ENCODE measurements at places on chromosomes 6 and 20.

GRCh38 chr20:20363799-20364592, 3.9 kb upstream of the INSM1 start:
- no peak for DNase-seq

DNA sequence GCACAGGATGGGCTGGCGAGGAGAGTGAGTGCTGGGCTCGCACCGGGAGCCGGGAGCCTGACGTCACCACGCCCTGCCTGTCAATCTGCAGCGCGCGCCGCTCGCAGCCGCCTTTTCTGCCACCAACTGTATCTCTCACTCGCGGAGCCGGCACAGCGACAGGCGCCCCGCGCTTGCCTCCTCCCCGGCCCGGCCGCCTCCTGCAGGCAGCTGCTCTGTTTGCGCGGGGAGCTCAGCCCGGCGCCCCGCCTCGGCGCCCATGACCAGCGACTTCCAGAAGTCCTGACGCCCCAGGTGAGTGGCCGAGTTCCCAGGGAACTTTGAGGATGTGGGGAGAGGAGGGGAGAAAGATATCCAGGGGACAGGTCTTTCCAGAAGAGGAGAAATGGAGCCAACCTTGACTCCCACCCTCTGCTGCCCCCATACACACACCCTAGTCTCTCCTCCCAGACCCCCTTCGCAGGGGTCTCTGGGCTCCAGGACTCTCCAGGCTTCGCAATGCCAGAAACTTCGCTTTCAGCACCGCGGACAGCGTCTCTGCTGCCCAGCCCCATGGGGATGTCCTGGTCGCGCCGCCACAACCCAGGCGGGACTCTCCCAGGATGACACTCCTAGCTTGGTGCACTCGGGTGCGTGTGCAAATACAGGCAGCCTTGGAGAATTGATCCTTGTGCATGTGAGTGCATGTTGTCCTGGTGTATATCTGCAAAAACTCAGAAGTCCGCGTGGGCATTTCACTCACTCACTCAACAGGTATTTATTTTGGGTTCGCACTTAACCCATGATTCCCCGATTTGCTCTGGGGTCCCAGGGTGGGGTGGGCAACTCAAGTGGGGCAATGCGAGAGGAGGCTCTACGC, at the start of gene GPR6:
Gene GPR6 (plus strand): TSS at position 138 of the 859 bp plus-strand sequence. CDS start 802 bp downstream, outside the sequence.
- peak; percentile 14 for DNase-seq

- DNase-seq = no peak
Measured at GRCh38 chr6:155523821-155524651, 68.4 kb upstream of the NOX3 start.

DNA sequence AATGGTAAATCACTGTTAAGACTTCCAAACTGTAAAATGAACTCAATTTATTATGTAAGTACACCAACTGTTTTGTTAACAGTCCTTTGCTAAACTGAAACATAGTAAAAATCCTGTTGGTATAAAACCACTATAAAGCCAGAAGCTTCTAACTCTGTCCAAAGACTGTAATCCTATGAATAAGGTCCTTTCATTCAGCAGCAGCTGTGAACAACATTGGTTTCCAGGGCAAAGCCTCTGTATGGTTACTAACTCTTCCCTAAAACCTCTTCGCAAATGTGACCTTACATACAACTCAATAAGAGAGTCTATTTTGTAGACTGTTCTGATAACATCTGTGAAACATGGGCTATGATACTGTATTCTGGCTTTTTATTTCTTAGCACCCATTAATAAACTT, 40.1 kb downstream of the NUP153 start:
- DNase-seq = no peak

DNA sequence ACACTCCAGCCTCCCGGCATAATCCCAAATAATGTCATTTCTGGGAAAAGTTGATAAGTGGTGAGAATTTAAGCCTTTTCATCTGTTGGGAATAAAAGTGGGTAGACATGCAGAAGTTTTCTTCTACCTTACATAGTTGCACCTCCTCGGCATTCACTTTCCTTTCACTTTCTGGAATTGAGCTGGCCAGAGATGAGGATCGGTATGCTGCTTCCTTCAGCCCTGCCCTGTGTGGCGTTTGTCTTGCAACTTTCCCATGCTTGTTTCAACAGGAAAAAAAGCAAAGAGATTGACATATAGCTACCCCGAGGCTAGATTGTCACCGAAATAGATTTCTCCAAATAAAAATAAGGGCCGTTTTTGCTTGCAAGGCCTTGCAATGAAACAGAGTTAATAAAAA, 65.8 kb upstream of the JAG1 start:
- DNase-seq = no peak

DNA sequence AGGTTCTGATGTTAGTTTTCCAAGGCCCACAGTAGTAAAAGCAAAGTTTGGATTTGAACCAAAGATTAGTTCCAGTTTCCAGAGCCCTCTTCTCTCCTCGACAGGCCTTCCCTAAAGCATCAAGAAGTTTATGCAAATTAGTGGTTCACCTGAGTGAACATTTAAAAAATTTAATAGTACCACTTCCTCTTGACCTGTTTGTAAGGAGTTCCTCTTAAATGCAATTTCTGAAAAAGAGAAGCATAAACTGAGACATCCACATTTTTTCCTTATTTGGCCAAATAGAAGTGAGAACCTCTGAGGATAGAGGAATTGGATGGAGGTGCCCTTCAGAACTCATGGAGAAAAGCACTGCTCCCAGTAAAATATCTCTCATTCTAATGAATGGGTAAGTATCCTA, 1.2 kb upstream of the DSE start:
- no peak for DNase-seq

DNA sequence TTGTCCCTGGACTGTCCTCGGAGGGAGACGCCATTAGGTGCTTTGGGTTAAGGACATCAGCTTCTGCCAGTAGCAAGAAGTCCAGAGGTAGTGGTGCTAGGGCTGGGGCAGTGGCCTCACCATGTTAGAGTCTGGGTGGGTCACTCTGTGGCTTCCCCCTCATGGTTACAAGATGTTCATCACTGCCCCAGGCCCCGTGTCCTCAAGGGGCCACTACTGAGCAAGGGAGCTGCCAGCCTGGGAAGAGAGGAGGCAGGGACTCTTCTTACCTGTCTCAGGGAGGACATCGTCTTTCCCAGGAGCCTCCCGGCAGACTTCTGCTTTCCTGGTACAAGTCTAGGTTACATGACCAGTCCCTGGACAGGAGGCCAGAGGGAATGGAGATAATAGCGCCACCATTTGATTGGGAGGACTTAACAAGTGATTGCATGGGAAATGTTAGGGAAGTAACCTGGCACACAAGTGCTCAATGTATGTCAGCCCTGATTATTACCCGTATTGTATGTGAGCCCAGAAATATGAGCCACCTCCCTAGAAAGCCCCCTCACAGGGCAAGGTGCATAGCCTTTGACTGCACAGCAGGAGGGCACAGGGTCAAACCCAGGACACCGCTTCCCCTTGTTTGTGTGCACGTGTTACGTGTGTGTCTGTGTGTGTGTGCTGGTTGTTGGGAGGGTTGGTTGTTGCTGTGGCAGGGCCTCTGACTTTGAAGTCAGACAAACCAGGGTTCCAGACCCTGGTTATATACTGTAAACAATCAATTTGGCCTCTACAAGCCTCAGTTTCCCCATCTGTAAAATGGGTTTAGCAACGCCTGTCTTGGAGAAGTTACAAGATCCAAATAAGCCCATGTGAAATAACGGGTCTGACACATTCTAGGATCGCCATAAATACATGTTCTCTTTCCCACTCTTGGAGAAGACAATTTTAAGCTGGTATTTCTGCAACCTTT, 30.0 kb downstream of the SIRPA start:
- no peak for DNase-seq

DNA sequence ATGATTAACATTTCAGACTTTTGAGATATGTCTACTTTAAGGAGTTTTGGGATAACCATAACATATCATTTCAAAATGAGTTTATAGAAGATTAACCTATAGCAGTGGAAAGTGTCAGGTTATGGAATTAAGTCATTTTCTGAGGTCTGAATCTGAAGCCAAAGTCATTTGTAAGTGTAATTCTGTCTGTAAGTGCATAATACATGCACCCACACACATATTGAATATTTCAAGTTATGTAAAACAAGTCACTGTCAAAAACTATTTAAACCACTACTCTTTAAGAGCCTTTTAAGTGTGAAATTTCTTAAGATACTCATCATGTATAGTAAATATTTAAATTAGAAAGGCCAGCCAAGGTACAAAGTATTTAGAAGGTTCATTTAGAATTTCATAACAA, 115.8 kb upstream of the HMGCLL1 start:
- no peak for DNase-seq

DNA sequence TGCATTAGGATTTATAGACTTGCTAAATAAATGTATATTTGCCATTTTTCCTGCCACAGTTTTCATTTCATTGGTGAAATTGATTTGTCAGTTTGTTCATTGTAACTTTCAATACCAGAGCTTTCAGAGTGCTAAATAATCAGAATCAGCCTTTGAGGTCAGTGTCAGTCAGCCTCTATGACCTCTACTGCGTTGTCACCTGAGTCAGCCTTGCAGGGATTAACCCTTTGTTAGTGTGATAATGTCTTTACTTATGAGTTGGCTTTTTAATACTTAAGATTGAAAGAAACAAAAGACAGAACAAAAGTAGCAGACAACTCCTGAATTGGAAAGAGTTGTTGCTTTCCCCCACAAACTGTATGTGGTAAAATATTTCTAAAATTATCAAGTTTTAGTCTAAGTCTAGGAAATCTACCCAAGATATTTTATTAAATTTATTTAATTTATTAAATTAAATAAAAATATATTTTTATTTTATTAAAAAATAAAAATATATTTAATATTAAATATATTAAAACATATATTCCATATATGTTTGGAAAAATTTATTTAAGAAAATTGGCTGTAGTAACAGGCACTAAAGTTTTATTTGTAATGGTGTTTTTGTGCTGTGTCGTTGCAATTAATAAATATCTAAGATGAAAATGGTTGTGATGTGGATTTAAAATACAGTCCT, 125.2 kb downstream of the AFG1L start:
- DNase-seq = no peak

Measured in stimulated activated CD8-positive, alpha-beta memory T cell treated with anti-CD3 and anti-CD28 coated beads, Interleukin-7, amount 100 ng/mL, for 48 hours (primary cell).